ENCODE measurements at places on chromosomes 11 and 22.

- DNase-seq, result no peak
Observed at GRCh38 chr22:28716686-28717085, 24.9 kb downstream of the CHEK2 start.

GRCh38 chr11:2809854-2810253, 75.7 kb downstream of the CDKN1C start:
- no peak for DNase-seq

DNA sequence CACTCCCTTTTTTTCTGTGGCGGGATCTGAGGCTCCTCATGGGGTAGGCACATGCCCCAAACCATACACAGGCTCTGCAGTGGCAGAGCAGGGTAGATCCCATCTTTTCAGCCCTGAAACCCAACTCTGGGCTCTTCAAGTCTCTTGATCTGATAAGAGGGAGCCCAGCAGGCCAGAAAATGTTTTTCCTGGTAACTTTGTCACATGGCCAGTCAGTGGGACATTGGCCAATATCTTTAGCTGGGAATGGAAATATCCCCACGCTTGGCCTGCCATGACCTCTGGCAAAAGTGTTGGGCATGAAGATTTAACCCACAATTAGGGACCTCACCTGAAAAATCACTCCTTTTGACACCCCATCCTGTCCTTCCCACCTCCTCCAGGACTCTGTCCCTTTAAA, 8.1 kb downstream of the INPP5J start:
- no peak for DNase-seq

DNA sequence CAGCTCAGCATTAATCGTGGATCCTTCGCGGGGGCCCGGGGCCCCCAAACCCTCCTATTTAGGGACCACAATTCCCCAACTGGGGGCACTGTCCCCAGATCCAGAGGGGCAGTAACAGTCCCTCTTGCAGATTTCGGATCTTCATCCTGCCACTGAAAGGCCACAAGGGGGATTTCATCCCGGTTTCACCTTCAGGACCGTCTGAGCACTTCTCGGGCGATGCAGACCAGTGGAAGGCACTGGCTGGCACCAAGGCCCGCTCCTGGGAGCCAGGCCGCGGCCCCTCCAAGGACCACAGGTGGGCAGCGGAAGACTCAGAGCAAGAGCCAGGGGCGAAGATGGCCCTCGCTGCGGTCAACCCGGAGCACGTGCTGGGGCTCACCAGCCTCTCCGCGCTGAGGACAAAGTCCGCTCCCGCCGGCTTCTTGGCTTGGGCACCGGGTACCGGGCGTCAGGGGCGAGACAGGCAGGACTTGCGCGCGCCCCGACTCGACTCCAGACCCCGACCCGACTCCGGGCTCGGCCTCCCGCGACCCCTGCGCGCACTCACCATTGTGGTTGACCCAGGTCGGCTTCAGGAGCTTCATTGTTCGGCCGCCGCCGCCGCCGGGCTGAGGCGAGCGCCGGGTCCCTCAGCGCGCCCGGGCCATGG, 517 bp downstream of the HIRA start:
- no peak for DNase-seq

DNA sequence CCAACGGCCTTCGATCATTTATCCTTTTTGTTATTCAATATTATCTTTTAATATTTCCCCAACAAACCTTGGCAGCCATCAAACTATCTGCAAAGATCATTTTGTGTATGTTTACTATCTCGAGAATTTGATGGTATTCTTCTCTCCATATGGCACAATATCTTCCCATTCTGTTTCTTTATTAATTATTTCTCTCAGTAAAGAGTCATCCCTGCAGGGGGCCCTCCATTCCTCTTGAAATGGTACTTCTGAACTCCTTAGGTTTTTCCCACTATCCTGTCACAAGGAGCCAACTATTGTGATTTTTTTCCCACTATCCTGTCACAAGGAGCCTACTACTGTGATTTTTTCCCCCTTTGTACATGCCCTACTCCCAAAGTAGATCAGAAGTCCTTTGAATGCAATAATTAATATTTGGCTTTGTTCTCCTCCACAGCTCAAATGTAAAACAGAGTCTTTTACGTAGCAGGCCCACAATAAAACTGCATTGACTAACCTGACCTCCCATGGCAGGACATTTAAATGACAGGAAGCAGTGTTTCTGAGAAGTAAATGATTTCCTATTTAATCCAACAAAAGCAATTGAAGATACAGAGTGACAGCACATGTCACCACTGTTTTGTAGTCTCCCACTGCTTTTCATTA, 43.3 kb downstream of the PDGFD start:
- DNase-seq, result no peak

- DNase-seq, result no peak
Observed at GRCh38 chr11:57885298-57886050, 123.9 kb downstream of the CTNND1 start.
